Caco-2 (cell line): ENCODE measurements at places on chromosomes 7 and 10.

- no peak for DNase-seq
Observed at GRCh38 chr10:47457826-47458225, 26.1 kb downstream of the ANXA8 start.

DNA sequence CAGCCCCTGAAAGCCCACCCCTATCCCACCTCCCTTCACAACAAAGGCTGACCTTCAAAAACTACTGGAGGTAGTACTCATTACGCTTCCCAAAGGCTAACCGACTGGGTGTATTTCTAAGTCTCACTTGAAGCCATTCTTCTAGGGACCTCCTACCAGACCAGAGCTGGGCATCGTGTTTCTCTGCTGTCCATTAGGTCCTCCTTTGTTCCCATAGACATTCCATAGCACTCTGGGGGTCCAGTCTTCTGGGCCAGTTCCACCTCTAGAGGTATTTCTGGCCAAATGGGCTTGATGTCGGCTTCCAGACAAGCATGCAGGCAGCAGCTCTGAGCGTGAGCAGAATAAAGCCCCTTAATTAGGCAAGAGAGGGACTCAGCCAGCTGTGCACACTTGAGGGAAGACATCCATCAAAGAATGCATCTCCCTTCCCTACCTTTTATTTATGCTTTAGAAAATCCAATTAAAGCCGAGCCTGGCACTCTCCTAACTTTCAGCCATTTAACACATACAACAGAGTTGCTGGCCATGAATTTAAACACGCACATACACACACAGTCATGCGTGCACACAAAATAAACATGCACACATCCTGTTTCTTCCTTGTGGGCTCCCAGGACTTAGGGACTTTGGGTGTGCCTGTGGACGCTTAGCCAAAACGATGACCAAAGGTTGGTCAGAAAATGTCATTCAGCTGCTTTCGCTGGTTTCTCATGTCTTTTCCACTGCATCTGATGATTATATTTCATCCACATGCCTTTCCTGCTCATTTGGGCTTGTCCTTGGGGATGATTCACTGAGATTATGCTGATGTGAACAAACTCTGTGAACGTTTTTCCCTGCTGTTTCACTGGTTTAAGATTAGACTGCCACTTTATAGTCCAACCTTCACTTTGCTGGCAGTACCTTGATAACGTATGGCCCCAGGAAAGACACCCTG, 362.0 kb upstream of the NFE2L3 start:
- no peak for DNase-seq

DNA sequence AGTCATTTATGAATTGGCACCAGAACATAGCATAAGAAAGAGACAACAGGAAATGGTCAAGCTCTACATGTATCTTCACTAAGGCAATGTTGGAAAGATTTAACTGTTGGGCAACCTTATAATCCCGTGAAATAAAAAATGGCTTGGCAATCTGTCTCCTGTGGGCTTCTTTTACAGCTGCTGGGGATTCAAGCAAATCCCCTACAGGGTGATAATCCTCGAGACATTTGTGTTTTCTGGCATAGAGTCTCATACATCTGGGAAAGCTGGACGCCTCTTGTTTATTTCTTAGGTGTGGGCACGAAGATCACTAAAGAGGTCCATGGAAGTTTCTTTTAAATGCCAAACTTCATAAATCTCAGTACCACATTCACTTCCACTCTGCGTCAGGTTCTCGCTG, 82.2 kb upstream of the GPR141 start:
- DNase-seq: no peak

DNA sequence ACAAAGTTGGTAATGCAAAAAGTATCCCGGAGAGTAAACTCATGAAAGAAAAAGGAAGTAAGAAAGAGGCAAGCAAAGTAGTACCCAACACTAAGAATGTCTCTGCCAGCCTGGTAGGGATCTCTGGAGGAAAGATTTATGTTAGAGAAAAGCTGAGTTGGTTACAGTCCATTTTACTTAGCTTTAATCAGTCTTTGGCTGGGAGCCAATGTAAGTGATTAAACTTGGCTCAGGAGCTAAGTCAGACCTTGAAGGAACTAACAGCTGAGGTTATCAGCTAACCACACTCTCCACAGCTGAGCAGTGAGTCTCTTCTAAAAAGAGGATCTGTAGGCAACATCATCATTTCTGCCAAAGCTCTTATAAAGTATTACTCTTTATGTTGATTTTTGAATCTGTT, 148.0 kb downstream of the ANKRD7 start:
- no peak for DNase-seq
